ENCODE measurements at places on chromosomes 4 and X. TPM values are rescaled to one million over a fixed set of nuclear protein-coding genes. Genes with fewer than 3 reads are reported as not detected.

DNA sequence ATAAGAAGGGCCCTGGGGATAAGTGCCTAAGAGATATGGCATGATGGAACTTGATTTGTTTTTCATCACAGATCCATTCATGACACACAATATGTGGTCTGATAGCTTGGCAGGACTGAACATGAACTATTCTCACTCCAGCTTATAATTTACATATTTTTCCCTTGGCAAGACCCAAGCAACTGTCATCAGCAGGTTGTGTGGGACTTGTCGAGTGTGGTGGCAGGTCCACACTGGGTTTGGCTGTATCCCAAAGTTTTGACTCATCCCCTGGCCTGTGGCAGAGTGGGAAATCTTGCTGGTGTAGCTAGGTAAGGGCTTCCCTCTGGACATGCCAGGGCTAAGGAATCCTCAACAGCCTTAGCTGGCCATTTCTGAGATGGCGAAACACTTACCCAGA, 81.0 kb upstream of the STIM2 start:
- no peak for DNase-seq

GRCh38 chr4:106367072-106367471, 1.5 kb downstream of the GIMD1 start:
- no peak for DNase-seq

DNA sequence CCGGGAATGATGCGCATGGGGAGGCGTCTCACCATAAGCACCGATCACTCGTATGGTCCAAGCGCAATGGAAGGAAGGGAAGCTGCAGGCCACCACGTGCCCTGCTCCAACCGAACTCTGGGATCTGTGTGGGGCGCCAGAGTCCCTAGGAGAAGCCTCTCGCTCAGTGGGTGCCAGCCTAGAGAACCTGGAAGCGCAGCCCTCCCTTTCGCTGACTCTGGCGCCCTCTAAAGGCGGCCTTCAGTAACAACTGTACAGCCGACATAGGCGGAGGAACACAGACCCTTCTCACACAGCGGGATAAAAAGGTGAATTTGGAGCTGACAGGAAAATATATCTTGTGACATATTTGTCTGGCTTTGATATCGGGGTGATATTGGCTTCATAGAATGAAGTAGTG, 76.0 kb downstream of the INTS6L start:
- peak; percentile 83 for DNase-seq

FGF5 gene
- total RNA-seq = 0.21 TPM

CT45A5 gene
- not detected for total RNA-seq
